NCI-H446 (cell line): ENCODE measurements at places on chromosomes 2 and 18.

DNA sequence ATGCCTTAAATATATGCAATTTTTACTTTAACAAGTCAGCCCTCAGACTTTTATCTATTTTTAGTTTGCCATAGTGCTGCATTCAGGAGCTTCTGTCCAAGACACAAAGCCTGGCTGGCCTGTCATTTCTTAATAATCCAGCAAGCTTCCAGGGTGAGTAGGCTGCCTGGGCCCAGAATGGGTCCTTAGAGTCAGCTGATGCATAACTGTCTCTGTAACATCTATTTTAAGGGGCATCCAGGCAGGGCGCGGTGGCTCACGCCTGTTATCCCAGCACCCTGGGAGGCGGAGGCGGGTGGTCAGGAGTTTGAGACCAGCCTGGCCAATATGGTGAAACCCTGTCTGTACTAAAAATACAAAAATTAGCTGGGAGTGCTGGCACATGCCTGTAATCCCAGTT, 11.8 kb upstream of the GNLY start:
- DNase-seq = no peak

- DNase-seq = no peak
Measured at GRCh38 chr2:226544596-226545210, 254.9 kb downstream of the IRS1 start.

GRCh38 chr2:212968284-212969081, 182.9 kb downstream of the IKZF2 start:
- no peak for DNase-seq

DNA sequence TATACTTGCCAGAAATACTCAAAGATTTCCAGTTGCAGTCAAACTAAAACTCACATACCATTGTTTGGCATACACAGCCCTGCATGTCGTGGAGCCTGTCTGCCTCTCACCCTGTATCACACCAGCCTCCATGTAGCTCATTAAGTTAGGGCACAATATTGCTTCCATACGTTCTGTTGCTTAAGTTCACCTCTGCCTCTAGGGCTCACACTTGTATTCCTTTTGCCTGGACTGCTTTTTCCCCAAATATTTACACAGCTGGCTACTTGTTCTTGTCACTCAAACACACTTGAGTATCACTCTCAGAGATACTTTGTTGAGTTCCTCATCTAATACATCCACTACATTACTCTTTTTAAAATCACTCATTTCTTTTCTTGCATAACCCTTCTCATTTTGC, 83.1 kb downstream of the PTH2R start:
- DNase-seq = no peak

DNA sequence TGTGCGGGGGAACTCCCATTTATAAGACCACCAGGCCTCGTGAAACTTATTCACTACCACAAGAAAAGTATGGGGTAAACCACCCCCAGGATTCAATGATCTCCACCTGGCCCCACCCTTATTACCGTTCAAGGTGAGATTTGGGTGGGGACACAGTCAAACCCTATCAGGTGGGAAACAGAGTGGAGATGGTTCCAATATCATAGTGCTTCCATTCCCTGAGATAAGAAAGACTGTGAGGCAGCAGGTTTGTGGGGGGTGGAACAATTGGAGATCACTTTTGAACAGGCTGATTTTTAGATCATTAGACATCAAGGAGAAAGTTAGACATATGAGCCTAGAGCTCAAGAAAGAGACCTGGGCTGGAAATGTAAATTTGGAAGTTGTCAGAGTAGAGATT, 39.3 kb downstream of the GKN2 start:
- DNase-seq = no peak

DNA sequence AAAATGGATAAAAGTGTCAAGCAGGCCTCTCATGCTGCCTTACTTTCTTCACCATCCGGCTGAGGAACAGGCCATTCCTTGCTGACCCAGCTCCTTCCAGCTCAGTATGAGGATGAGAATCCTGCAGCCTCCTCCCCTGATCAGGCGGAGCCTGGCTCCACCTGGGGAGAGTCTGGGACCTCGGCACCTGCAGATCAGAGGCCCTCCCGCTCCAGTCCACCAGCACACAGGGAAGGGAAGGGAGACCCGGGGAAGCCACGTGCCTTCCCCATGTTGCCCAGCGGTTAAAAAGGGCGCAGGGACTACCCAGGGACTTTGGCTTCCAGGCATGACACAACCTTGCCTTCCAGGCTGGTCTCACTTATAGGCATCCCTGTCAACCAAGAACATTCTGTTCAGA, 172.0 kb downstream of the NDUFA10 start:
- no peak for DNase-seq

DNA sequence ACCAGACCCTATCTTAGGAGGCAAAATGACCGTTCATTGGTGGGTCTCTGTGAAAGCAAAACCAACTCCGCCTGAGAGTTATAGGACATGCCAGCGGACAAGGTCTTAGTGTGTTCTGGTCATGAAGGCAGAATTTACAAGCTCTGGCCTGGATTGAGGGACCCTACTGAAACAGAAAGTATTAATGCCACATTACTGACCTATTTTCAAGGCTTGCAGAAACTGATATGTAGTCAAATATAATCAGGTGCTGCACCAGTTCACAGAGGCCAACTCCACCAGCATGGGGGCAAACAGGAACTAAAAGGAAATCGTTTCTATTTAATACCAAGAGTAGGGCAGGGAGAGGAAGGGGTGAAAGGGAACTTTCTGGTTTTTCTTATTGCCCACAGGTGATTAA, 19.7 kb downstream of the TYMS start:
- no peak for DNase-seq

DNA sequence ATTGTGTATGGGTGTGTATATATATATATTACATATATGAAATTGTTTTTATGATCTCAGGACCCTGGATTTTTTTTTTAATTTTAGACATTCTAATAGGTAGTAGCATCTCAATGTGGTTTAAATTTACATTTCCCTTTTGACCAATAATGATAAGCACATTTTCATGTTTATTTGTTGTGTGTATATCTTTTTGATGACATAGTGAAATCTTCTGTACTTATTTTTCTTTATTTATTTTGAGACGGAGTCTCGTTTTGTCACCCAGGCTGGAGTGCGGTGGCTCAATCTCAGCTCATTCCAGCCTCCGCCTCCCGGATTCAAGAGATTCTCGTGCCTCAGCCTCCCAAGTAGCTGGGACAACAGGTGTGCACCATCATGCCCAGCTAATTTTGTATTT, 35.1 kb upstream of the CYBRD1 start:
- no peak for DNase-seq

GRCh38 chr2:210399440-210400041, 77.0 kb downstream of the LANCL1 start:
- DNase-seq = peak; percentile 8

DNA sequence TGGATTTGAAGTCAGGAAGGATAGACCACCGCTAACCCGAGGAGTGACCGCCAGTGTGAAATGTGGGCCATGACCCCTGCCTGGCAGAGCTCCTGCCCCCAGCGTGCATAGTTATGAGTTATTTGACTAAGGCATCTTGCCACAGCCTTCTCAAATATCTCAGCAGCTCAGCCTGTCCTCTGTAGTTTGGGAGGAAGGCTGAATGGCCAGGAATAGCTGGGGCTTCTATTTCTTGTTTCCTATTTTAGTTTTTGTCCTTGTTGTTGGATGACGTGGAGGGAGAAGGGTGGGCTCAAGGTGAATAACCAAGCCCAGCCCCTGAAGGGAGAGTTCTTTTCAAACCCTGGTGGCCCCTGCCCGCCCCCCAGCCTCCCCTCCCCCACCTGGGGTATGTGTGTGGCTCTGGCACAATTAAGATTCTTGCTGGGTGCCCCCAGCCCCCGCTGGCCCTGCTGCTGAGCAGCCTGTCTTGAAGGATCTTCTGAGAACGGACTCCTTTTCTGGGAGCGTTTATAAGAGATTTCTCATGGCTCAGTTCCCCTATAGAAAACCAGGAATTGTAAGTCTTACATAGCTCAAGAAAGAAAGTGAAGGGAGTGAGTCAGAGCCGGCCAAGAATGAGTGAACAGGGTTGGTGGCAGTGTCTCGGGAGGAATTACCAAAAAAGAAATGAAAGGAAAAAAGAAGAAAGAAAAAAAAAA, 157.4 kb downstream of the GLI2 start:
- no peak for DNase-seq

- DNase-seq = no peak
Measured at GRCh38 chr2:149737896-149738295, 150.3 kb upstream of the MMADHC start.

DNA sequence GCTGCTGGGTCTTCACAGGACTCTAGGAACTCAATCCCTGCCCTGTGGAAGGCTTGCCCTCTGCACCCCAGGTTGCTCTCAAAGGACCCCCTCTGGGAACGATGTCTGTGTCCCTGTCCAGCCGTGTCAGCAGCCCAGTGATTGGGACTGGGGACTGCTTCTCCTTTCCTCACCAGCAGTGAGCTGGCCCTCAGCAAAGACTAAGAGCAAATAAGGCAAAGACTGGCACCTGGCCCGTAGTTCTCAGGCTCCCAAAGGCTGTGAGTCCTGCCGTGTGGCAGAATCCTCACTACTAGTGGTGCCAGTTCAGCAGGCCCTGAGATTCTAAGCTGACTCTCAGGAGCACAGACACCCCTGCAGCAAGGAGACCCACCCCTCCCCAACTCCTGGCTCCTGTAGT, 47.8 kb downstream of the TMEM163 start:
- DNase-seq = no peak
